Activated naive CD4-positive, alpha-beta T cell treated with Interleukin-2 at 50 U/mL for 16 hours (primary cell): ENCODE measurements at places on chromosomes 2 and 18.

GRCh38 chr18:57780706-57781347 is 22.3 kb downstream of the ATP8B1 start:
- no peak for DNase-seq

GRCh38 chr2:154846842-154847241 is 148.3 kb downstream of the KCNJ3 start:
- no peak for DNase-seq

- no peak for DNase-seq
Measured at GRCh38 chr2:228507870-228508269, 326.4 kb upstream of the SPHKAP start.

DNA sequence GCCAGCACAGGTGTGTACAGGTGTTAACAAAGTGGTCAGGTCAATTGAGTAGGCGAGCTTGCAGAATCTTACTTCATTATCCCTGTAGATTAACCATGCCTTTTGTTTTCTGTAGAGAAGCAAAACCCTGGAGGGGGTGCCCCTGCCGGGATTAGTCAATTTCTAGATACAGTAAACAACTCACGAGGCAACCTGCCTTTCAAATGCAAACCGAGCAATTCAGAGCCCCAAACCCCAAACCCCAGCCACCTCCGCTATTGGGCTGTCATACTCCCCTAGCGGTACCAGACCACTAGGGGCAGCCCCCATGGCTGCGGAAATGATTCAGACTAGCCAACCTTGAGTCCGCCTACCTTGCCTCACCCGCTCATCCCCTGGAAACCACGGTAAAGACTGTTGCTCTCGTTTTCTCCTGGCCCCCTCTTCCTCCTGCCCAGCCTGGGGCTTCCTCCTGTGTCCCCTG is 61.4 kb upstream of the KIF5C start:
- DNase-seq = peak; percentile 90

DNA sequence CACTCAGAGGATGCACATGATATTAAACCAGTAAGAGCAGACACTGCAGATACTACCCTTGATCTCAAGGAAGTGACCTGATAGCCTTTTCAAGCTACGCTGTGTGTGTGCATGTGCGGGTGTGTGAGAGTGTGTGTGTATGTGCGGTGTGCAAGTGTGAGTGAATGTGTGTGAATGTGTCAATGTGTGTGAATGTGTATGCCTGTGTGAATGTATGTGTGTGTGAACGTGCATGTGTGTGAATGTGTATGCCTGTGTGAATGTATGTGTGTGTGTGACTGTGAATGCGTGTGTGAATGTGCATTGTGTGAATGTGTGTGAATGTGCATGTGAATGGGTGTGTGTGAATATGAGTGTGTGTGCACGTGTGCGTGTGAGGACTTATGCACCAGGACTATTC is 53.8 kb downstream of the KCNG2 start:
- no peak for DNase-seq
